ENCODE measurements at places on chromosomes 1 and 21.

- DNase-seq = no peak
Observed at GRCh38 chr1:228884196-228884595, 148.9 kb downstream of the RHOU start.

DNA sequence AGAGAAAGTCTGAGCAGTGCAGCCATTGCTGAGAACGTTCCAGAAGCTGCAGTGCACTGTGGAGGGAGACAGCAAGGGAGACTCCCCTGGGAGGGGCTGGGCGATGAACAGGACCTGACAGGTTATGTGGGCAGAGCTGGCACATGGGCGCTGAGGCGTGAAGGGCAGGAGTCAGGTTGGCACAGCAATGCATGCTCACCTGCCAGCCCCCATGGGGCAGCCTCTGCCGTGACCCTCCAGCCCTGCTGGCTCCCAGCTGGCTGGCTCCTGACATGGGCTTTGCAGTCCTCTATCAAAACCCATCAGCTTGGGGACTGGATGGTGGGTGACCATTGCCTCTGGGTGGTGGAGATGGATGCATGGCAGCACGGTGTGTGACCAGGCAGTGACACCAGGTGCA is 300.3 kb downstream of the CAMTA1 start:
- no peak for DNase-seq

- DNase-seq = no peak
Observed at GRCh38 chr1:77670330-77670729, 12.1 kb downstream of the ZZZ3 start.

GRCh38 chr1:169959686-169960085 is 66.0 kb upstream of the SCYL3 start:
- no peak for DNase-seq

- DNase-seq = no peak
Observed at GRCh38 chr1:62953633-62954032, 169.7 kb downstream of the ATG4C start.

GRCh38 chr1:212754193-212754592 is 37.4 kb downstream of the NSL1 start:
- no peak for DNase-seq

DNA sequence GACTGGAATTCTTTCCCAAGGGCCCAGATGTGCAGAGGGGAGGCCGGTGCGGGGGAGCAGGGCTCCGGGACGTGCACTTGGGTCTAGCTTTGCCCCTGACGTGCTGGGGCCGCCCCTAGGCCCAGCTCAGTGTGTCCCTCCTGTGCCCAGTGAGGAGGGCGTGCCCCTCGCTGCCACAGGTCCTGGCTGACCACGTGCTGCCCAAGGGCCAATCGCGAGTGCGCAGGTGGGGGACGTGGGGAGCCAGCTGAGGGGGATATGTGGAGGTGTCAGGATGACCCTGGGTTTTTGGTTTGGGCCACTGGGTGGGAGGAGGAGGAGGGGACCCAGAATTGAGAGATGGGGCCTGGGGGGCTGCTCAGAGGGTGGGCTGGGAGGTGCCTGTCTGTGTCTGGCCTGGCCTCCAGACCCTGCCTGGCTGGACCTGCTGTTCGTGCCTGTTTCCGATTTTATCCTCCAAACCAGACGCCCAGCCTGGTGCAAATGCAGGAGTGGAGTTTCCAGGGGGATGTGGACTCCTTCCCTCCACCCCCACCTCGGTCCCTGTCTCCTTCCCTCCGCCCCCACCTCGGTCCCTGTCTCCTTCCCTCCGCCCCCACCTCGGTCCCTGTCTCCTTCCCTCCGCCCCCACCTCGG is 6.1 kb upstream of the RNF223 start:
- DNase-seq = no peak

GRCh38 chr1:50458507-50458906 is 35.3 kb upstream of the DMRTA2 start:
- DNase-seq = peak; percentile 73

GRCh38 chr1:64209221-64209620 is 5.8 kb downstream of the UBE2U start:
- no peak for DNase-seq

DNA sequence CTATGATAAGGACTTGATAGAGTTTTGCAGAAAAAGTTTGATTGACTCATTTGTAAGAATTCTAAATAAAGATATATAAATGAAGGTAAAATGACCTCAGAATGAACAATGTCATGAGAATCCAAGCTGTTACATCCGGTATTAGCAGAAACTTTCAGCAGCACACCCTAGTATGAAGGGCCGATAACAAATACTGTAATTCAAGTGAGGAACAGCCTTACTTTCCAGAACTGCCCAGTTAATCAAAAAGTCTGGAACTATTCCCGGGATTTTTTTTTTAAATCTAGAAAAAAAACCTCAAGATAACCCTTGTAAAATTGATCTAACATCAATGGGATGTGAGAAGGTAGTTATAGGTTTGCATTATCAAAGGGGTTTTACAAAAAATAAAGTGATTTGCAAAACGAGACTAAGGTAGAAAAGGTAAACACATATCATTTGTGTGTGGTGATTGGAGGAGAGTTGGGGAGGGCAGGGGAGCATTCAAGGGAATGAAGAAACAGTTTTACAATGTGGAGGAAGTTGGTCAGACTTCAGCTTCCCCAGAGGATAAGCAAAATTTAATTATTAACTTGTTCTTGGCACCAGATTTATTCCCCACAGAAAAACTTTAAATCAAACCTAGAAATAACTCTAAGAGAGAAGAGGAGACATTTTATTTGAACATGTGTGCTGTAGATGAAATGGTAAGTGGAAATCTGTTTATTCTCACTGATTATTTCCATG is 75.9 kb upstream of the VCAM1 start:
- DNase-seq = no peak

DNA sequence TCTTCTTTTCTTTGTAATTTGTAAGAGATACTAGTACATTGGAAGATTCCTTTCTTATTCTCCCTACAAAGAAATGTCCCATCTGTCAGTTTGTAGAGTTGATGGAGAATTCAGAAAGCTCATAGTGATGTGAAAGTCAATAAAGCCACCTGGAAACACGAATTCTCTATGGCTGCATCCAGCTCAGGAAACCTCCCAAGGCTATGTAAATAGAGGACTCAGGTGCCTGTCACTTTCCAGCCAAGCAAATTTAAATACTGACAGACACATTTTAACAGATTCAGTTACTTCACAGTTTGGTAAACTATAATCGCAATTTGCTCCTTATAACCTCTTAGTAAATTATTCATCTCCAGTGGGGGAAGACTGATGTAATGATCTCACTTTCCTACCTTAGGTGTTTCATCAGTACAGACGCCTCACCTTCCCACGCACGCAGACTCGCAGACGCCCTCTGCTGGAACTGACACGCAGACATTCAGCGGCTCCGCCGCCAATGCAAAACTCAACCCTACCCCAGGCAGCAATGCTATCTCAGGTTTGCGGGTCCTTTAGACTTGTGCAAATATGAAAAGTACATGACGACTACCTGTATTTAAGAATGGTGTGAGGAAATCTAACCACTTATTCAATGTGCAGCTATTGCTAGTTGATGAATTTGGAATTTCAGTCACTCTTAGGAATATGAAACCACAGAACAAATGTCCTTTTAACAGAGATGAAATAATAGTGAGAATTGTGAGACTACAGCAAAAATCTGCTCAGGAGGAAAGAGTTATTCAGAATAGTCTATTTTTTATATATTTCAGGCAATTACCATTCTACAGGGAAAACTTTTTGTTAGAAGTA is 60.6 kb downstream of the PTPRC start:
- DNase-seq = no peak

DNA sequence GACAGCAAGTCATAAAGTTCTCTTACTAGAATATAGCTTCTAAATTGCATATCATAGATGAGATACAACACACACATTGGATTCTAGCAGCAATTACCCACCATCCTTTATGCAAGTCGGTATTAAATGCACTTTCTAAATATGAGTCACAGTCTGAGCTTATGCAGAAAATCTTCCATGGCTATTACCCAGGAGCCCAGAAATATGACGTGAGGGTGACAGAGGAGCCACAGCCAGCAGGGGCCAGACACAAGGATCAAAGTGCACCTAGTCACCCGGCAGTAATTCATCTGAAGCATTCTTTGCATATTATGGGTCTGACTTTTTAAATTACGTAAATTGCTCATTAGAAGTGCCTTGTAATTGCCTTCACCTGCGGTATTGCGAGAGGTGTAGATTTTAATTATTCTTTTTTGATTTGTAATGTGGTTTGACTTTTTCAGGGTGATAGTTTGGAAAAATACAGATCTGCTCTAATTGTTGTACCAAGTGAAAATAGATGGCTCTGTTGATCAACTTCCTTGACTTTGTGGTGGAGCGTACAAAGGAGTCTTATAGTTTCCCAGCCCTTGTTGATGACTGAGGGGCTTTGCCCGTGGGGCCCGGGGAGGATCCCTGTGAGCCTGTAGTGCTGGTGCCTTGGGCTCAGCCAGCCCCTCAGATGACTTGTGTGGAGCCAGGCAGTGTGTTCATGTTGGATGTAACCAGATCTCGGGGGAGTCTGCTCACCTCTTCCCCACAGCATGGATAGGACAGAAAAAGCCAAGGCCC is 470.0 kb upstream of the VAMP3 start:
- DNase-seq = no peak

DNA sequence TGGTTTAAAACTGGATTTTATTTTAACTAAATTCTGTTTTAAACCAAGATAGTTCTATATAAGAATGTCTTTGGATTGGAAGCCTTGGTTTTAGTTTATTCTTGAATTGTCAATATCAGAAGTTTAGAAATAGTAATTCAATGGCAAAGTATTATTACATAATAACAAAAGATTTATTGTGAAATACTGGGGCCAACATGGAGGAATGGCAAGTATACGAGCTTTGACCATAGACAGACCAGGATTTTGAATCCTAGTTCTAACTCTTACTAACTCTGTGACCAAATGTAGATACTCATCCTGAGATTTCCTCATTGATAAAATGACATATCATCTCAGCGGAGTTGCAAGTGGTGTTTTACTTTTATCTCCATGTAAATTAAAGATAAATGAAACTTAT is 63.3 kb downstream of the CAMSAP2 start:
- no peak for DNase-seq

DNA sequence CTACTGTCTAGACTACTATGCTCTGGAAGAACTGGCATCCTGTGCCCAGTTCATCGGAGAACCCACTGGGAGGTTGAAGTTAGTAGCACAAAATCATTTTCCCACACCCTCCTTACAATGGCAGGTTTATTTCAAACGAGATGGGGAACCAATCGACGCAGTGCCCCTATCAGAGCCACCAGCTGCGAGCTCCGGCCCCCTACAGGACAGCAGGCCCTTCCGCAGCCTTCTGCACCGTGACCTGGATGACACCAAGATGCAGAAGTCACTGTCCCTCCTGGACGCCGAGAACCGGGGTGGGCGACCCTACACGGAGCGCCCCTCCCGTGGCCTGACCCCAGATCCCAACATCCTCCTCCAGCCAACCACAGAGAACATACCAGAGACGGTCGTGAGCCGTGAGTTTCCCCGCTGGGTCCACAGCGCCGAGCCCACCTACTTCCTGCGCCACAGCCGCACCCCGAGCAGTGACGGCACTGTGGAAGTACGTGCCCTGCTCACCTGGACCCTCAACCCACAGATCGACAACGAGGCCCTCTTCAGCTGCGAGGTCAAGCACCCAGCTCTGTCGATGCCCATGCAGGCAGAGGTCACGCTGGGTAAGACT is 115.5 kb upstream of the KLHDC7A start:
- no peak for DNase-seq

- DNase-seq = no peak
Observed at GRCh38 chr1:5682626-5683225, 309.5 kb downstream of the NPHP4 start.

DNA sequence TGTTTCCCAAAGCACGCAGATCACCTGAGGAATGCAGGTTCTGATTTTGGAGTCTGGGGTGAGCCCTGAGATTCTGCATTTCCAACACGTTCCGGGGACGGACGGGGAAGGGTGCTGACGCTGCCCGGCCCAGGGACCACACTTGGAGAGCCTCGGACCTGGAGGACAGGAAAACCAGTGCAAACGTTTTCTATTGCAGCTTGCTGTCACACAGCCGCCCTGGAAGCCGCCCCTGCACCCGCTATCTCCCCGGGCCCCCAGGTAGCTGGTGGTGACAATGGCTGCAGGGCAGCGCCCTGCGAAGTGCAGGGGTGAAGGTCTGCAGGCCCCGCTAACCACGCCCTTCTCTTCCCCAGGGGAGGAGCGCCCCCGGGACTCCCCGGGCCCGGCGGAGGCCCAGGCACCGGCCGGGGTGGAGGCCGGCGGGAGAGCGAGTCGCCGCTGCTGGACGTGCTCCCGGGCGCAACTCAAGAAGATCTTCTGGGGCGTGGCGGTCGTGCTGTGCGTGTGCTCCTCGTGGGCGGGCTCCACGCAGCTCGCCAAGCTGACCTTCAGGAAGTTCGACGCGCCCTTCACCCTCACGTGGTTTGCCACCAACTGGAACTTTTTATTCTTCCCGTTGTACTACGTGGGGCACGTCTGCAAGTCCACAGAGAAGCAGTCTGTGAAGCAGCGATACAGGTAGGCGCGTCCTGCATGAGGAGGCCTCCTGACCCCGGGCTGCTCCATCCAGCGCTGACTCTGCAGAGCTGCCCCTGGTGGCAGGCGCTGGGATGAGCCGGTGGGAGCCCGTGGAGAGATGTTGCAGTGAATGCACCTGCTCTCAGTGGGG is 142.0 kb upstream of the COA6 start:
- no peak for DNase-seq

DNA sequence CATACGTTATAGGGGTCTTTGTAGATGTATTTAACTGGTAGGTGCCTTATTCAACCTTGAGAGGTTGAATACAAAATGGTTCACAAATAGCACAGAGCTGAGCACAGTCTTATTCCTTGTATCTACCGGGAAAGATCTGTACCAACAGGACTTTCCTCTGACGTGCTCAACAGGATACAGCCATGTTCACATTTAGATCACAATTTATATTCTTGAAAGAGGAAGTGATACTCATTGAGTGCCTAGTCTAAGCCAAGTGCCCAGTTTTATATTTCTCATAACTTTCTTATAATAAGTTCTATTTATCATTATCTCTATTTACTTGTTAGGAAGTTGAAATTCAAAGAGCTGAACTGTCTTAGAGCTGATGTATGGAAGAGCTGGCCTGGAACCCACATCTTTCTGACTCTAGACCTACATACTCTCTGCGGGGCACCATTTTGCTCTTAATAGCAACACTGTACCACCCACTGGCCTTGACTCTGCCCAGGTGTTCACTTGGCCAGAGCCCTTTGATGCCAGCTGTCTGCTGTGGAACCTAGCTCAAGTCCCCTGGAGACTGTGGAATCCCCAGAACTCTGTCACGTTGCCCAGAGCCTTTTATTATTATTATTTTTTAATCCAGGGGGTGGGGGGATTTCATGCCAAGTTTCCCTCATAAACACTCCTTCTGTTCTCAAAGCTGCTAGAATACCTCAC is 156.2 kb downstream of the TPR start:
- peak; percentile 36 for DNase-seq

DNA sequence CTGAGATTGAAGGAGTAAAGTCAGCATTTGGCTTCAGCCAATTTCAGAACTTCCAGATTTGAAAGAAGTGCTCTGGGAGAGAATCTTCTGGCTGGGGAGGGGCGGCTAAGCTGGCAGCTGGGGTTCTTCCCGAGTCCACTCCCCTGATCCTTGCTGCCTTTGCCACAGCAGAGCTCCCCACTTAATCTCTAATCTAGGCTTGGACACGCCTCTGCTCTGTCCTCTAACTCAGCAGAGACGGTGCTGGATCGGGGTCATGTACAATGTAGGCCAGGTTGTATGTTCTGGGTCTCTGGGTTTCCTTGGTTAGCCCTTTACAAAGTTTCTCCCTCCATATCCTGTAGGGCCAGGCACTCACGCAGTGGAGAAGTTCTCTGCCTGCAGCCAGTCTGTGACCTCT is 10.1 kb upstream of the GSTM3 start:
- no peak for DNase-seq

Measured in suppressor macrophage treated with lipopolysaccharide for 4 hours (primary cell).